ENCODE measurements at places on chromosomes 7 and 10.

DNA sequence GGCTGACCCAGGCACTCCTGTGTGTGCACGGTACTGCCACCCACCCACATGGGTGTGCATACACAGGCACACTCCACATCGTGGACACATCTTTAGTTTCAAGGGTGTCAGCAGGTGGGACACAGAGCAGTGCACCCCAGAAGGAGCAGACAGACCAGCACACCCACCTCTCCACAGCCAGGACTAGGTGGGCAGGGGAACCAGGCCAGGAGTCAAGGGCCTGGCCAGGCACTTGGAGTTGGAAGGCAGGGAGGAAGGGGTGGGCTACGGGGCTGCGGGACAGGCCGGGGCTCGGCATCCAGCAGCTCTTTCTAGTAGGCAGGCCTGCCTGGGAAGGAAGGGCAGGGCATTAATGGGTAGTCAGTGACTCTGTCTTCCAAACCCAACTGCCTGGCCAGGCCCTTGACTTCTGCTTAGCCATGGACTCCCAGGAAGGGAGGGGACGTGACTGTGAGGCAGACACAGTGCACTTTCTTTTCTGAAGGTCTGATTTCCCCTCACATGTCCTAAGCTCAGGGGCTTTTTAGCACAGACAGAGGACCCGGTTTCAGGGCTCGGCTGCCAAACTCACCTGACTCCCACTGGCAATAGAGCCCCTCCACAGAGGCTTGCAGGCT is 14.6 kb downstream of the RASGEF1A start:
- H3K36me3 ChIP-seq: no peaks in the 10 kb centered on the region
- peaks cover 9% of the 10 kb centered on the region for H3K27me3 ChIP-seq
- no peaks in the 10 kb centered on the region for H3K4me1 ChIP-seq
- no peak overlapping the region for H3K4me3 ChIP-seq
- DNase-seq: no peak

DNA sequence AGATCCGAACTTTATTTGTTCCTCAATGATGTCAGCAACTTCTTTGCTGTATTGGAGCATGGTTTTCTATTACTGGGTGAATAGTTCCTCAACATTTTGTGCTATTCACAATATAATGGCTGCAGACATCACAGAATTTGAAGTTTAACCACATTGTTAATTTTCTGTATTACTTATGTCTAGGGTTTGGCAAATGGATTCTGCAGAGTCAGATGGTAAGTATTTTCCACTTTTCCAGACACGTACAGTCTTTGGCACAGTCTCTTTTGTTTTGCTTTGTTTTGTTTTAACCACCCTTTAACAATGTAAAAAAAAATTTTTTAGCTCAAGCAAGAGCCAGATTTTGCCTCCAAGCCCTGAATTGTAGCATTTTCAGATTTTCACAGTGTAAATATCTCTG is 36.8 kb upstream of the FOXK1 start:
- peaks cover 15% of the 10 kb centered on the region for H3K4me1 ChIP-seq
- H3K27me3 ChIP-seq: no peaks in the 10 kb centered on the region
- H3K27ac ChIP-seq: no peak overlapping the region
- H3K4me3 ChIP-seq: no peak overlapping the region
- no peak for DNase-seq

- H3K4me3 ChIP-seq: no peak overlapping the region
- no peak for DNase-seq
- no peaks in the 10 kb centered on the region for H3K36me3 ChIP-seq
Observed at GRCh38 chr10:58967551-58968388, 208.7 kb upstream of the PHYHIPL start.

GRCh38 chr10:104584541-104584940 is 56.5 kb upstream of the SORCS3 start:
- no peaks in the 10 kb centered on the region for H3K36me3 ChIP-seq
- H3K27ac ChIP-seq: no peak overlapping the region
- H3K27me3 ChIP-seq: no peaks in the 10 kb centered on the region
- DNase-seq: no peak

DNA sequence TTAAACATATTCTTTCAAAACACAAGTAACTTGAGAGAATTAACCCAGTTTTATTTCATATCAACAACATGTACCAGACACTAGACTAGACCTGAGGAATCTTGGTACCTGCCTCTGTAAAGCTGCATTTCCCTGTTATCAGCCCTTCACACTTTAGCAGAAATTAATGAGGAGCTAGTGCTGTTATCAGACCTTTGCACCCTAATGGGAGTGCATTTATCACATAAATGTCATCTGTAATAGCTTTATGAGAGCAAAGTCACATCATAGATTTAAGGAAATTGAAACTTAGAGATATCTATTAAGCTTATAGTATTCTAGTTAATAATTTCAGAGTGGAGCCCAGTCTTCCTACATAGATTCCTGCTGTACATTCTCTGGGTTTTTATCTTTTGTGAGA is 270.4 kb upstream of the YAE1 start:
- H3K27me3 ChIP-seq: no peaks in the 10 kb centered on the region
- H3K36me3 ChIP-seq: no peaks in the 10 kb centered on the region
- peaks cover 12% of the 10 kb centered on the region for H3K4me1 ChIP-seq
- no peak for DNase-seq
- H3K4me3 ChIP-seq: no peak overlapping the region

GRCh38 chr7:100951888-100952560 is 2.7 kb downstream of the MUC3A start:
- H3K27me3 ChIP-seq: peaks cover 29% of the 10 kb centered on the region
- no peaks in the 10 kb centered on the region for H3K4me1 ChIP-seq
- DNase-seq: no peak

GRCh38 chr7:110800984-110801383 is 289.9 kb upstream of the LRRN3 start:
- no peaks in the 10 kb centered on the region for H3K4me1 ChIP-seq
- no peak overlapping the region for H3K4me3 ChIP-seq
- DNase-seq: no peak
- H3K27ac ChIP-seq: no peak overlapping the region

DNA sequence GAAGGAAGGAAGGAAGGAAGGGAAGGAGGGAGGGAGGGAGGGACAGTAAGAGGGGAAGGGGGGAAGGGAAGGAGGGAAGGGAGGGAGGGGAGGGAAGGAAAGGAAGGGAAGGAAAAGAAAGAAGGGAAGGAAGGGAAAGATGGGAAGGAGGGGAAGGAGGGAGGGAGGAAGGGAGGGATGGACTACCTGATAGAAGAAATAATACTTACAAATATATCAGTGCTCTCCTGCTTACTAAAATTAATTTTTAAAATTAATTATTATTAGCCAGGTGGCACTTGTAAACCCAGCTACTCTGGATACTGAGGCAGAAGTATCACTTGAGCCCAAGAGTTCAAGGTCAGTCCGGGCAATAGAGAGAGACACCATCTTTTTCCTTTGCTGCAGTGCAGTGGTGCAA is 18.5 kb downstream of the ZC3HC1 start:
- H3K36me3 ChIP-seq: peaks cover 43% of the 10 kb centered on the region
- H3K27me3 ChIP-seq: 0 out of 2 replicates have a peak, but pooled peaks cover 2% of the 10 kb centered on the region
- no peak overlapping the region for H3K27ac ChIP-seq
- H3K4me1 ChIP-seq: no peaks in the 10 kb centered on the region
- DNase-seq: no peak
- H3K4me3 ChIP-seq: no peak overlapping the region

DNA sequence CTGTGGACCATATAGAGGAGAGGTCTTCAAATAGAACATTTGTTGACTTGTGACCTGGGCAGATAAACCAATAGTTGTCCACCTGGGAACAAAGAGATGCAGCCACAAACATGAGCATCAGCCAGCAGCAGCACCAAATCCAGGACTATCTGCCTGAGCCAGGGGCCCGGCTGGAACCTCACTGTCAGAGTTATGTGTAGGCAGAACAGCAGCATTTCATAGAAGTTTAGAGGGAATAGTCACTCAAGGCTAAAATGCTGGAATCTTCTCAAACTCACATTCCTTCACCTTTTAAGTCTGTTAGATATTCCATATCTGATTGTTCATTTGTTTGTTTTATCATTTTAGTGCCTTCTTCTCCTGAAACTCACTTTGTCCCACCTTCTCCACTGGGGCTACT is 72.2 kb upstream of the IL6 start:
- H3K4me3 ChIP-seq: no peak overlapping the region
- no peak overlapping the region for H3K27ac ChIP-seq
- H3K36me3 ChIP-seq: no peaks in the 10 kb centered on the region
- H3K27me3 ChIP-seq: no peaks in the 10 kb centered on the region

DNA sequence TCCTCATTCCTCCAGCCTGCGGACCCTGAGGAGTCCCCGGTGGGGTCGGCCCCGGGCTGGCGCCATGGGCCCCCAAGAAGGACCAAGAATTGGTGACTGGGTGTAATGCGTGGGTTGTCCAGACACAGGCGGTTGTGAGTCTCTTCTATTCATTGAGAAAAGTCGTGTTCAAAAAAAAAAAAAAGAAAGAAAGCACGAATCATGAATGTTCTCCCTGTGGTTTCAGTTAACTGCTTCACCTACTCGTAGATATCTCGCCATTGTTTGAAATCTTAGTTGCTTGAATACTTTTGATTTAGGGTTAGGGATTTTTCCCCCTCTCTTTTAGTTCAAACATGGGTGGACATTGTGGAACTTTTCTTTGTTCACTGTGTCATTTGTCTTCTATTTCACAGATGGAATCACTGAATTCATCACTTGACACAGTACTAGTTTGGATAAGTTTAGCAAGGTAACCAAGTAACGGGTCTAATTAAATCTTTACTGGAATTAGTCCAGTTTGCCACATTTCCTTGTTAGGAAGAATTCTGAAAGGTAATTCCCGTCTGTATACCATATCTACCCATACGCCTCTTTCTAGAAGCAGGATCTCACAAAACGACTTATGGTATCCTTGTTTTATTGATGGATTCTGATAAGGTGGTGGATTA is 775 bp downstream of the STARD3NL start:
- peaks cover 21% of the 10 kb centered on the region for H3K4me1 ChIP-seq
- H3K4me3 ChIP-seq: peak overlapping the region; percentile 71
- H3K27me3 ChIP-seq: no peaks in the 10 kb centered on the region

DNA sequence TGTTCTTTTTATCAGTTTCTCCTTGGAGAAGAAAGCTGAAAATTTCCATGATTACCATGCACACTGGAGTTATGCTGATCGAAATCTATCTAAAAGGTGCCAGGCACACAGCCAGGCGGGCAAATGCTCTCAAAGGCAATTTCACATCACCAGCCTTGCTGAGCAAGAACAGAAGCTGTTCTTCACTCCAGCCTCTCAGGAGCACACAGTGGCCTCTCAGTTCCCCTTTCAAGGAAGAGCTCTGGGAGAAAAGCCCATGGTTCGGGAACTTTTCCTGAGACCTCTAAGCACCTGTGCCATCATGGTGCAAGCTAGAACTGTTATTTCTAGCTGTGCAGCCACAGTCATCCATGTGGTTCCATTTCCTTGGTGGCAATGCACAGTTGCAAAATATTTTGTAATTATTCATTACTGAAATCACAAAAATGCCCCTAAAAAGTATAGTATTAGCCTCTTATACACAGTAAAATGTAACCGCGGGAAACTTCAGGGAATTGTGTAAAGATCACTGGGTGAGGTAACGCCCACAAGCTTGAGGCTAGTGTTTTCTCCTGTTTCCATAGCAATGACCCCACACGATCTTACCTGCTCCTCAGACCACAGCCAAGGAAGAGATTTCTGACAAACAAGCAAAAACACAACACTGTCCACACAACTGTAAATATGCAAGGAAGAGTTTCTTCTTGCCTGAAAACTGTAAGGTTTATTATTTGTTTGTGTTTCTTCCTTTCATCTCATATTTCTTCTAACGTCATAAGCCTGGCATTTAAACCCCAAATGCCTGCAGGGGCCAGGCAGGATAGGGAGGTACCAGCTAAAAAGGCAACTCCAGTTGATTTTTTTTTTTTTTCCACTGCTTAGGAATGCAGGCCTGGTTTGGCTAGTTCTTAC is 121.2 kb downstream of the FAM107B start:
- no peaks in the 10 kb centered on the region for H3K36me3 ChIP-seq
- H3K27ac ChIP-seq: peak overlapping the region; percentile 55
- H3K4me3 ChIP-seq: no peak overlapping the region
- H3K27me3 ChIP-seq: no peaks in the 10 kb centered on the region

- H3K27ac ChIP-seq: peak overlapping the region; percentile 22
- DNase-seq: peak; percentile 63
- H3K27me3 ChIP-seq: no peaks in the 10 kb centered on the region
- peaks cover 34% of the 10 kb centered on the region for H3K4me1 ChIP-seq
- H3K4me3 ChIP-seq: no peak overlapping the region
Observed at GRCh38 chr10:113093188-113094113, 143.4 kb downstream of the TCF7L2 start.

- H3K27ac ChIP-seq: no peak overlapping the region
- no peak for DNase-seq
Observed at GRCh38 chr7:73681031-73681430, 2.2 kb downstream of the DNAJC30 start.

GRCh38 chr10:60281331-60281730 is 108.3 kb downstream of the ANK3 start:
- no peak overlapping the region for H3K4me3 ChIP-seq
- peaks cover 13% of the 10 kb centered on the region for H3K4me1 ChIP-seq
- no peak for DNase-seq

DNA sequence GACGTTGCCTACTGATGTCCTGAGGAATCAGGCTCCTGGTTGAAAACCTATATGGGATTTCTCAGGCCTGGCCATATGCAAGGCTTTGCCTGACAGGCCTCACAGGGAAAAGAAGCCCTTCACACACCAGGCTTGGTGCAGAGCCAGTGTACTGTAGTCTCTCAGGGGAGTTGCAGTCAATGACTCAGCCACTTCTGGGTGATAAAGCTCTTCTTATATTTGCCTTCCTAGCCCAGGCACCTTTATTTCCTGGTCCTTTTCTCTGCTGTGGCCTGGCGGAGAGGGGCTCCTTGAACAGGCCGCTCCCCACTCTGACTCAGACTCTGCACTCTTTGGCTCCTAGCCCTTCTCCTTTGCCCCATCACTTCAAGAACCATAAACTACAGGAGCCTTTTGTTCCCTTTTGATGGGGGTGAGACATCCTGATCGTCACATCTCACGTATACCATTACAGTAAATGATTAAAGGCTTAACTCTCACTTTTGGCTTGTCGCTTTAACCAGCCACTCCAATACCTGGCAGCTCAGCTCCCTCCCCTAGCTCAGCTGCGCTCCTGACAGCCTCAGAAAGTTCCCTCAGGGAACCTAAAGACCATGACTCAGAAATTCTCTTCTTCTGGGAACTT is 33.5 kb downstream of the DPY19L1 start:
- H3K4me1 ChIP-seq: peaks cover 28% of the 10 kb centered on the region
- peak overlapping the region; percentile 66 for H3K27ac ChIP-seq
- no peak overlapping the region for H3K4me3 ChIP-seq
- no peaks in the 10 kb centered on the region for H3K27me3 ChIP-seq

- no peaks in the 10 kb centered on the region for H3K4me1 ChIP-seq
- no peaks in the 10 kb centered on the region for H3K36me3 ChIP-seq
- H3K27me3 ChIP-seq: no peaks in the 10 kb centered on the region
- no peak overlapping the region for H3K27ac ChIP-seq
- H3K4me3 ChIP-seq: no peak overlapping the region
Observed at GRCh38 chr7:69768986-69769595, 170.8 kb downstream of the AUTS2 start.

Measured in SJSA1 (cell line).